ENCODE measurements at places on chromosomes 7 and 10.

- no peak for DNase-seq
These were observed 195.3 kb downstream of the TPST1 start for GRCh38 chr7:66400400-66400799.

GRCh38 chr7:119664601-119665000 is 608.4 kb upstream of the KCND2 start:
- DNase-seq: no peak

DNA sequence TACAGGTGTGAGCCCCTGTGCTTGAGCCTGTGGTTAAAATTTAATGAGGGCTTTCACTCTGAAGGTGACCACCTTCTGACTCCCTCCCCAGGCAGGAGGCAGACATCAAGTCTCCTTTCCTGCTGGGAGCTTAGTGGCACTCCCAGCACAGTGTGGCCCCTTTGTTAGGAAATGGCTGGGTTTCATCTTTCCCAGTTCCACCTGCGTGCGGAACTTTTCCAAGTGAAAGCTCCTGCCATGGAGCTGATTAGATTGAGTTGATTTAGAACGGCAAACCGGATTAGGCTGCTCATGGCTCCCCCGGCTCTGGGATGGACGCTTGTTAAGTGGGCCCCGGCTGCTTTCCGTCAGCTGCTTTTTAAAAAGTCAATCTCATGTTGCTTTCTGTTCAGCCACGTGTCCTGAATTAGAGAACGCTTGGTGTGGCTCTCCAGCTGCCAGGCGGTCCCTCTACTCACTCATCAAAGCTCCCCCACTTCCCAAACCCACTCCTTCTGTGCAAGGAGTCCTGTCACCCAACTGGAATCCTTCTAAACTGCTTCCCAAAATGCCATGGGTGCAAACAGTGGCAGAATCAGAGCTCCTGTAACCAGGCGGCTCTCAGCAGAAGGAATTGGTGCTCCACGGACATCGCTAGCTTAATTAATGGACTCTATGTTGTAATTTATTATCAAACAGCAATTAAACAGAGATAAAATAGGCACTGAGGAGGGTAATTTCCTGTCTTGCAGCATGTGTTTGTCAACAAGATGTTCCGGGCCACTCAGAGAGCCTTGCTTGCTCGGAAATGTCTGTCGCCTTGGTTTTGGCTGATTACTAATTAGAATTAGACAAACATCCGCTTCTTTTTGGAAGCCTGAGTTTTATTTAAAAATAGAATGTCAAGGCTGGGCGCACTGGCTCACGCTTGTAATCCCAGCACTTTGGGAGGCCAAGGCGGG is 551.2 kb downstream of the GALNT17 start:
- DNase-seq: no peak

DNA sequence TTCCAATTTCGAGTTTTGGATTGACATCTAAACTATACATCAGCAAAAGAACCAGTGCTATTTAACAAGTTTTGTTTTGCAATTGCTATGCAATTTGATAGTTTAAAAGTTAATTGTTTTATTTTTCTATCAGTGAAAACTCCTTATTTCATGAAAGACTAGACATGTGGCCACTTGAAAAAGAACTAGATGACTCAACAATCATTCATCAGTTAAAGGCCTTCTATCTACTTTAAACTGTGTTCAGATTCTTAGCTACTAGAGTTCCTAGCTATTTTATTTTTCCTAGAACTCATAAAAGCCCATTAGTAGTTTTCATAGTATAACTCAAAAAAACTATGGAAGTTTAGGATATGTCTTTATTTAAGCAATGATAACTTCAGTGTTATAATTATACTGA is 104.6 kb upstream of the LSM8 start:
- DNase-seq: no peak

DNA sequence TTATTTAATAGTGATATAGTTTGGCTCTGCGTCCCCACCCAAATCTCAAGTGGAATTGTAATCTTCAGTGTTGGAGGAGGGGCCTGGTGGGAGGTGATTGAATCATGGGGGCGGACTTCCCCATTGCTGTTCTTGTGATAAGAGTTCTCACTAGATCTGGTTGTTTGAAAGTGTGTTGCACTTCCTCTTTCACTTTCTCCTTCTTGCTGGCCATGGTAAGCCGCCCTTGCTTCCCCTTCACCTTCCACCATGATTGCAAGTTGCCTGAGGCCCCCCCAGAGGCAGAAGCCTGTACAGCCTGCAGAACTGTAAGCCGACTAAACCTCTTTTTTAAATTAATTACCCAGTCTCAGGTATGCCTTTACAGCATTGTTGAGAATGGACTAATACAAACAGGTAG is 101.4 kb downstream of the MTPAP start:
- DNase-seq: no peak

GRCh38 chr7:506391-506831 is 13.2 kb downstream of the PDGFA start:
- DNase-seq: no peak
